ENCODE measurements at places on chromosomes 5 and 9.

DNA sequence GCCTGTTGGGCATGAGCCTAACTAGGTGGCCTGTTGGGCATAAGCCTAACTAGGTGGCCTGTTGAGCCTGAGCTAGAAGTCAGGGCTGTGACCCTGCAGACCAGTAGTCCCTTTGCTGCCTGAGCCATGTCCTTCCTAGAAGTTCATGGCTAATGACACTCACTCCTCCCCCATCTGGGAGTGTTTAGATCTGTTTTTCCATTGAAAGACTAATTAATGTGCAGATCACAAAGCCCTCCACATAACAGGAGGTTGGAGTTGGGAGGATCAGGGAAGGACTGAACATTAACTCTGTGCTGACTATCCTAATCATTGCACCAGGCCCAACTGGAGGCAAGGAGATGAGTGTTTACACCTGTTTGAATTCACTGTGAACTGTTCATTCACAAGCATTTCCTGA lies 27.6 kb downstream of the SLC25A48 start:
- no peak for DNase-seq

GRCh38 chr5:168879929-168880328 lies 300.8 kb upstream of the PANK3 start:
- no peak for DNase-seq

DNA sequence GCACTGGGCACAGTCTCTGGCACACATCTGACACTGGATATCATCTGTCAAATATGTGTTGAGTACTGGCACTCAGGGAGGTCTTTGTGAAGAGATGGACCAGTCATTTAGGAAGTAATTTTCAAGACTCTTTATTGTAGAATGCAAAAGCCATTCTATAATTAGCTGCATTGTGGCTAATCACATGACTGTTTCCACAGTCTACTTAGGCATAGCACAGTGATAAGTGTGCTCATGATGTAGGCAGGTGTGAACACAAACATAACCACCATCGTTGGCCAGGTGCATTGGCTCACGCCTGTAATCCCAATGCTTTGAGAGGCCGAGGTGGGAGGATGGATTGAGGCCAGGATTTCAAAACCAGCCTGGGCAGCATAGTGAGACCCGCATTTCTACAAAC lies 62.2 kb downstream of the CFAP77 start:
- no peak for DNase-seq

- peak; percentile 88 for DNase-seq
Measured at GRCh38 chr5:1105350-1106265, 6.3 kb downstream of the SLC12A7 start.

- no peak for DNase-seq
Measured at GRCh38 chr9:89525446-89526374, 27.8 kb upstream of the SEMA4D start.

- DNase-seq = no peak
Measured at GRCh38 chr5:52947208-52947607, 41.9 kb upstream of the ITGA2 start.

GRCh38 chr5:143767162-143767561 lies 44.8 kb upstream of the HMHB1 start:
- no peak for DNase-seq

GRCh38 chr5:180804129-180804618 lies 1.6 kb upstream of the MGAT1 start:
- peak; percentile 55 for DNase-seq

DNA sequence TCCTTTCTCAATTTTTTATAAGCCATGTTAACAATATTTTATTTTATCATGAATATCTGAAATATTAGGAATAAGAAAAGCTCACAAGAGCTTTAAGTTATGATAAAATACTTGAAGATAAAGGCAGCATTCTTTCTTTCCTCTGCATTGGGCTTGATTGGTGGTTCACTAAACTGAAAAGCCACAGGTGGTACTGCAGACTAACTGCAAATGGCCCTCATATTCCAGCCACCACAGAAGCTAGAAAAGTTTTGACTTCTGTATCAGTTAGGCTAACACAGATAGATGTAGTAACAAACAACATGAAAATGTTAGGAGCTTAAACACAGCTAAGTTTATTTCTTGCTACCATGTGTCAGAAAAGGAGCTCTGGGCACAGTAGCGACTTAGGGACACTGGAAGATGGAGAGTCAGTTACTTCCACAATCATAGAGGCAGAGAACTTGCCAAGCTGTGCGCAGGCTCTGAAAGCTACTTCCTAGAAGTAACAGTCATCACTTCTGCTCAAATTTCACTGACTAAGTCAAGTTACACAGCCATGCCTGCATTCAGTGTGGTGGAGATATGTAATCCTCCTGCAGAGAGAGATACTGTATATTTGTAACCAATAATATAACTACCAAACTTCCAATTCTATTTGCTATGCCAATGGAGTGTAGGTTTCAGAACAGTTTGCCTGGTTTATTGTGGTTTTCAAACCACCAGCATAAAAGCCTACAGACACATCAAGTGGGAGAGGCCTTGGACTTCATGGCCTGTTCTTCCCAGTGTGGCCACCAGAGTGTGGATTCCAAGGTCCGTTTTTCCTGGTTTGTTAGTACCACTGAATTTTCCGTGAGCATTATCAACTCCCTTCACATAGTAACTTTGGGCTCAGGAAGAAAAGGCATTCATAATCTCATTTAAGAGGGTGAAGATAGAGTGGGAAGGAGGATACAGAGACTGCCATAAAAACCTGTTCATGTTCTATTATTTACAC lies 268.3 kb downstream of the PJA2 start:
- DNase-seq = no peak

GRCh38 chr5:51043745-51044144 lies 339.5 kb upstream of the ISL1 start:
- DNase-seq = no peak

- DNase-seq = no peak
Measured at GRCh38 chr9:124390794-124391658, 24.2 kb downstream of the PSMB7 start.

DNA sequence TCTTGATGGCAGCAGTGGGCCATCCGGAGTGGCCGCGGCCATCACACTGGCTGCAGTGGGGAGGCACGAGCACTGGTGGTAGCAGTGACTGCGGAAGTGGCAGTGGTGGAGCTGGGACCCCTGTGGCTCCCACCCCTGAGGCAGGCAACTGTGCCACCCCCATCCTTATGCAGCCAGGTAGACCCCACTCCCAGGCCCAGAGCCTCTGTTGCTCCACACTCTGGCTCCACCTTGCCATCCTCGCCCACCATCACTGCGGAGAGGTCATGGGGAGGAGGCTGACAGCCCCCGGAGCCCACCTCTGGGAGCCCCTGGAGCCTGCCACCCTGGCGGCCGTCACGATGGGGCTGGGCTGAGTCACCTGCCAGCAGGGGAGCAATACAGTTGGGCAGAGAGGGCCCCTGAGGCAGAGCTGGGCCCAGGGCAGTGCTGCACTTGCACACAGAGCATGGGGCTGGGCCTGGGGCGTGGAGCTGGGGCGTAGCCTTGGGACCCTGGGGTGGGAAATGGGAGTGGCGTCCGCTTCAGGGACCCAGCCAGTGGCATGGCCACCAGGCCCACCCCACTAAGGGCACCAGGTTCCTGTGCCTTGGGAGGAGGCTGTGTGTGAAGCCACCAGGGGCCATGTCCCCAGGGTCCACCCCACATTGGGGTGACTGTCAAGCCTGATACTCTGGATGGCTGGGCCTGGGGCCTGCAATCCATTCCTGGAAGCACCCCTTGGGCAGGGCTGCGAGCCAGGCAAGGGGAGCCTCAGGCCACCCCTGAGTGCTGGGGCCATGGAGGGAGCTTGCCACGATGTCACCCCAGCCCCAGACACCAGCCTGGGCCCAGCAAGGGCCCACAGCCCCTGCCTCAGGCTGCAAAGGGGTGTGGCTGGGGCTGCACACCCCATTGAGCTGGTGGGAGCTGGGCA lies 7.7 kb downstream of the AMBP start:
- DNase-seq = no peak

GRCh38 chr5:389197-389821 lies 53.7 kb upstream of the EXOC3 start:
- no peak for DNase-seq

DNA sequence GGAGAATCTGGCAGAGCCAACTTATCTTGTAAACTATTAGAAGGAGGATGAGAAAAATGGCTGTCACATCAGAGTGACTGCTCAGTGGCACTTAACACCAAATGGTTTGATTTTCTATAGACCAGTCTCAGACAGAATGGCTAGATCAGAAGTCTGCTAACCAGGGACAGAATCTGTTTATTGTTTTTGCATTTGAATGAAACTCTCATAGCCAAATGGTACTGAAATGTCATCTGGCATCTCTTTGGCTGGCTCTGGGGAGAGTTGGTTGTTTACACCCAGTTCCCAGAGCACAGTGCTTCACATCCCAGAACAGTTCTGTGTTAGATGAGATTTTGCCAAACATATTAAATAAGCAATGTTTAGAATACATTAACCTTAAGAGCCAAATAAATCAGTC lies 106.6 kb upstream of the HMHB1 start:
- no peak for DNase-seq

DNA sequence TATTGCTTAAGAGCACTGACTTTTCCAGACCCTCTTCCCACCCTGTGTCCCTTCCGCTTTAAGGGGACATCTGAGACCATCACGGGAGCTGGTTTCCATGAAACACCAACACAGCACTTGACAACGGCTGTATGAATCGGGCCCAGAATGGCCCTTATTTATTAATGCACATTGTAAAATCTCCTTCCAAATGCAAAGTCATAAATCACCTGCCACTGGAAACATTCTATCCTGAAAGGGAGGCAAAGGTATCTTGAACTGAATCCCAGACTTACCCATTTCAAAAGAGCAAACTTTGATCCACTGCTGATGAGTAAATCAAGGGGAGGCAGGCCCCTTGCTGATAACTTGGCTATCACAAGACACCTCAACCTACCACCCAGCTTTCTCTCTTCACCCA lies 37.4 kb downstream of the SHB start:
- DNase-seq = no peak

DNA sequence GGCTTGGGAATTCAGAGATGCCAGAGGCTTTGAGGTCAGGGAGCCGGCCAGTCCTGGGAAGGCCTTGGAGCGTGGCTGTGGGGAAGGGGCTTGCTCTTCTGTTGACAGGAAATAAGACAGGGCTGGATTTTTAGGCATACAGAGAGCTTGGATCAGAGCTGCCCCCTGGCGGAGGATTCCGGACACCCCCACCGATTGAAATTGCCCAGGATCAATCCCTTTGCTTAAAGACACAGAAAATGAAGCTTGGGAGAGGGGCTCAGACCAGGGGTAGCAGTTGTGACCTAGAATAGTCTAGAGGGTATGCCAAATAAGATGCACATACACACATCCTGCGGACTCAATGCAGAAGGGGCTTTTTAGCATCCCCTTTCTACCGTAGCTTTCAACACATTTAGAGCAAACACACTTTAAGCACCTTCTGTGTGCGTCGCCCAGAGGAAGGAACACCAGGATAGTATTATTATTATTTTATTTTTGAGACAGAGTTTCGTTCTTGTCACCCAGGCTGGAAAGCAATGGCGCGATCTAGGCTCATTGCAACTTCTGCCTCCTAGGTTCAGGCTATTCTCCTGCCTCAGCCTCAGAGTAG lies 1.7 kb upstream of the NTMT1 start:
- peak; percentile 85 for DNase-seq

DNA sequence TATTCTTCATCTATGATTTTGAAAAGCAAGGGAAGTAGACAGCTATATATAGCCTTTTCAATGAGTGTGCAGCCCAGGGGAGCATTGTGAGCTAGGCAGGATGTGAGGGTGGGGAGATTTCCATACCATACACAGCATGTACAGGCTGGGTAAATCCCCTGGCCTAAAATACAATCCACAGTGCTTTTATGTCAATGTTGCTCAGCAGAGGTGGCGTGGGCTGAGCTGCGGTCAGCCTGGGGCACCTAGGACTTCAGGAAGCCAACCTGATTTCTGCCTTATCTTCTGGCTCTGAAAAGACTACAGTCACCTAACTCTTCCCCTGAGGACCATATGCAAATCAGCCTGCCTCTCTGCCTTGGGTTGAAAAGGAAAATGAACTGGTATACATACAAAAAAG lies 6.3 kb upstream of the GARIN3 start:
- DNase-seq = peak; percentile 98

Measured in activated CD8-positive, alpha-beta T cell treated with anti-CD3 and anti-CD28 coated beads for 36 hours (primary cell).